ENCODE measurements at places on chromosomes 4 and X. TPM values are rescaled to one million over a fixed set of nuclear protein-coding genes. Genes with fewer than 3 reads are reported as not detected.
A peak's percentile ranks its signal among the peaks of the same experiment; 100 is the strongest.

DNA sequence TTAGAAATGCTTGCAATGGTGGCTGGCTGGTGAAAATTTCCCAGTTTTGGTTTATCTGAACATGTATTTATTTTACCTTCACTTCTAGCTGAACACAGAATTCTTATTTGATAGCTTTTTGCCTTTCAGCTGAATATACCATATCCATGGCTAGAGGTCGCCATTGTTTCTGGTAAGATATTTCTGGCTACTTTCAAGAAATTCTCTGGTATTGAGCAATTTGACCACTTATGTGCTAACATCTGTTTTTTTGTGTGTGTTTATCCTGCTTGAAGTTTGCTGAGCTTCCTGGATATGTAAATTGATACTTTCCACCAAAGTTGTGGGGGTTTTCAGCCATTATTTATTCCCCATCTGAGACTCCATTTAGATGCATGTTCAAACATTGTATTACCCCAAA is 75.4 kb downstream of the FBXW7 start:
- H3K27me3 ChIP-seq, result no peaks in the 10 kb centered on the region
- H3K4me3 ChIP-seq, result no peak overlapping the region
- no peak overlapping the region for H3K27ac ChIP-seq
- no peaks in the 10 kb centered on the region for H3K36me3 ChIP-seq

DNA sequence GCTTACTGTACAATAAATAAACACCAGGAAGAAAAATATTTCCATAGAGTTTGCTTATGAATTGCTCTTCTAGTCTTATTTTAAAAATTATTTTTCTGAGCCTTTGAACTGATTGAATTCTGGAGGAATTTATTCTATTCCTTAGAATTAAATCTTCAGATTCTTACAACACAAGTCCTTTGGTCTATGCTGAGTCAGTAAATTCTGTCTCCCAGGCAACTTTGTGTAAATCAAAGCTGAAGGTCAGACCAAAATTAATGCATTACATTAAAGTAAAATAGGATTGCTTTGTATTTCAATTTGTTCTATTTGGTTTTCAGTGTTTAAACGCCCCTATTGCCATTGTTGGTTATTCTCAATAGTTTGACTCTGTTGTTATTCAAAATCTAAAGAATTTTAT is 26.8 kb upstream of the STPG2 start:
- H3K36me3 ChIP-seq, result no peaks in the 10 kb centered on the region
- no peaks in the 10 kb centered on the region for H3K4me1 ChIP-seq
- no peak for DNase-seq
- H3K4me3 ChIP-seq, result no peak overlapping the region
- peaks cover 3% of the 10 kb centered on the region for H3K27me3 ChIP-seq

Gene NPY2R
- 0.43 TPM for total RNA-seq

- H3K36me3 ChIP-seq, result peaks cover 4% of the 10 kb centered on the region
- H3K27me3 ChIP-seq, result no peaks in the 10 kb centered on the region
- H3K4me3 ChIP-seq, result no peak overlapping the region
- H3K4me1 ChIP-seq, result no peaks in the 10 kb centered on the region
- DNase-seq, result no peak
- no peak overlapping the region for H3K27ac ChIP-seq
These were observed 187.7 kb downstream of the RAP1GDS1 start for GRCh38 chr4:98448908-98449307.

GRCh38 chrX:125340490-125340889 is 20.8 kb downstream of the TEX13C start:
- no peaks in the 10 kb centered on the region for H3K27me3 ChIP-seq
- no peak overlapping the region for H3K27ac ChIP-seq
- no peaks in the 10 kb centered on the region for H3K4me1 ChIP-seq
- no peaks in the 10 kb centered on the region for H3K36me3 ChIP-seq
- DNase-seq, result no peak

DNA sequence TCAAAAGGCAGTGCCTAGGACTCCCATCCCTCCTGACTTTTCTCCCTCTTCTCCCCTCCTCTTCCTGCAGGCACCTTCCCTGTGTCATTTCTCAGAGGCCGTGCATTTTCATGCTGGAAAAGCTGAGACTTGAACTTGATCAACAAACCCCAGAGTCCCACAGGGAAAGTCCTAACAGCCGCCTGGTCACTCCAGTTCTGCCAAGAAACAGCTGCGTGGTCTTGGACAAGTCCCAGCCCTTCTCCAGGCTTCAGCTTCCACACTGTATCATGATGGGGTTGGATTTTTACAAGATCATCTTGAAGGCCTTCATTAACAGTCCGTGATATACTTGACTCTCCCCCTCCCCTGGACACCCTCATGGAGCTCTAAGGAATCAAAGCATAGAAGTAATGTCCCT is 366.0 kb downstream of the BCOR start:
- DNase-seq, result no peak
- H3K36me3 ChIP-seq, result no peaks in the 10 kb centered on the region
- H3K4me3 ChIP-seq, result no peak overlapping the region
- H3K27ac ChIP-seq, result no peak overlapping the region
- H3K4me1 ChIP-seq, result peaks cover 19% of the 10 kb centered on the region

DNA sequence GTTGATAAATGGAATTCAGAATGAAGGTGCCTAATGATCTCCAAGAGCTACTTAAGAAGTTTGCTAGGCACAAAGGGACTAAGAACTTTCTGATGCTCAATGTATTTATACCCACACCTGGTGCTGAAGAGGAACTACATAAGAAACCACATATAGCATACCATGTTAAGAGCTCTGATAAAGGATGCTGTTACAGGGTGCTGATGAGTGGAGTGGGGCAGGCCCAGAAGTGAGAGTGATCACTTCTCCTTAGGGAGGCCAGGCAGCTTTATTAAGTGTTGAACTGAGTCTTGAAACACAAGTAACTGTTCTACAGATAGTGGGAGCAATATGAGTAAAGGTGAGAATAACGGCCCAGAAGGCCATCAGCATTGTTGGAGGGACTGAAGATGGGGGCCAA is 68.3 kb upstream of the CHRDL1 start:
- H3K27me3 ChIP-seq, result peaks cover 10% of the 10 kb centered on the region
- no peak overlapping the region for H3K27ac ChIP-seq
- no peak for DNase-seq
- no peaks in the 10 kb centered on the region for H3K36me3 ChIP-seq
- H3K4me3 ChIP-seq, result no peak overlapping the region
- H3K4me1 ChIP-seq, result no peaks in the 10 kb centered on the region

DNA sequence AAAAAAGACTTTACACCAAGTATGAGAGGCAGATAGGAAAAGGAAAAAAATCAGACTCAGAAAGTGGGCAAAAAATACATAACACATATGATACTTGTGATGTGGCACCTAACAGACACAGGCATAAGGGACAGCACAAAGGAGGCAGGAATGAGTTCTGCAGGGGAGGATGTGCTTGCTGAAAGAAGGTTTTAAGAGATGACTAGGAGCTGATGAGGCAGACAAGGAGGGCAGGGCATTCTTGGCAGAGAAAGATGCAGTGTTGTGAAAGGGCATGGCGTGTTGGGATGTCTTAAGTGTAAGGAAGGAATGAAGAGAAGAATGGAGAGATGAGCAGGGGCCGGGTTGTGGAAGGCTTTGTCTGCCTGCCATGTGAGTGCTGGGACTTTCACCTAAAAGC is 49.7 kb upstream of the TMEM154 start:
- H3K27me3 ChIP-seq, result no peaks in the 10 kb centered on the region
- H3K4me3 ChIP-seq, result no peak overlapping the region
- DNase-seq, result no peak
- no peaks in the 10 kb centered on the region for H3K36me3 ChIP-seq

DNA sequence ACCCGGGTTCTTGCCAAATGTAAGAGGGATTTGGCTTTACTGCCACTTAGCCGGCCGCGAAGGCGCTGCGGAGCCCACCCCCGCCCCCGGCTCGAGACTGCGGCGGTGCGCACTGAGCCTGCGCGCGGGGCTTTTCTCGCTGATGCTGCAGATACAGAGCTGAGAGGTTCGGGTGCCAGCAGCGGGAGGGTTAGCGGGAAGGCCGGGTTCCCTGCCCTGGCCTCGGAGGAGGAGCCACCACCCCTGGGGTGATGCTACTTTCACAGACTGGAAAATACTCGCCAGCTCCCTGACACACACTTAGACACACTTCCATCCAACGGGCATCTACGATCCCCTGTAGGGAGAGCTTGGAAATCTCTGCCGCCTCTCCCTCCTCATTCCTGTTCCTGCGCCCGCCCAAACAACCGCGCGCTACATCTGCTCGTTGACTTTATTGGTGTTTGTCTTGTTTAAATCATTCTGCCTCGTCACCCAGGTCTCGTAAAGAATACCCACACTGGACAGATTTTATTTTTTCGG is 2.1 kb upstream of the PCDH7 start:
- peaks cover 20% of the 10 kb centered on the region for H3K4me1 ChIP-seq
- peak overlapping the region; percentile 94 for H3K4me3 ChIP-seq
- peaks cover 2% of the 10 kb centered on the region for H3K36me3 ChIP-seq
- H3K27me3 ChIP-seq, result peaks cover 3% of the 10 kb centered on the region

- no peak for DNase-seq
- H3K27me3 ChIP-seq, result no peaks in the 10 kb centered on the region
- no peaks in the 10 kb centered on the region for H3K4me1 ChIP-seq
- H3K27ac ChIP-seq, result no peak overlapping the region
- H3K36me3 ChIP-seq, result no peaks in the 10 kb centered on the region
These were observed 23.0 kb downstream of the GAB3 start for GRCh38 chrX:154727871-154728270.

DNA sequence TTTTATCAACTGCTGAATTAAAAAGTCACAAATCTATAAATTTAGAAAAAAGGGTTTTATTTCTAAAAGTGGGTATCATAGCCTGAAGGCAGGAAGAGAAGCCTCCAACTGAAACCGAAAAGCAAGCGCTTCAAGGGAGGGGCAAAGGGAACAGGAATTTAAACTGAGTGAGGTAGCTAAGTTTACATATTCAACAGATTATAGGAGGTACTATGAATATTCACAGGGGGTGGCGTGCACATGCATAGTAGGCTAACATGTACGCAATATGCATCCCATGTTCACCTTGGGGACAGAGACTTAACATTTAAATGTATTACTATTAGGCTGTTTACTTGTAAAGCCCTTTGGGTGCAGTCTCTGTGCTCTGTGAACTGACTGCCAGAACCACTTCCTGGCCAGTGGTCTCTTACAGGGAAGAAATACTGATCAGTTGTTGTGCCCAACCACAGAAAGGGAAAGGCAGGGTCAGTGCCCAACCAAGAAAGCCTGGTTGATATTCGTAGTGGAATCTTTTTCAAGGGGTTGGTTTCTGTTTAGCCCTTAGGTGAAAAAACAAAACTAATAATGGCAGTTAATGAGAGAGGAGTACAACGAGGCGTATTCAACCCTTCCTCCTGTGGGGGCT is 168.7 kb upstream of the GALNTL6 start:
- no peaks in the 10 kb centered on the region for H3K36me3 ChIP-seq
- H3K4me3 ChIP-seq, result no peak overlapping the region
- DNase-seq, result no peak
- peaks cover 9% of the 10 kb centered on the region for H3K4me1 ChIP-seq

DNA sequence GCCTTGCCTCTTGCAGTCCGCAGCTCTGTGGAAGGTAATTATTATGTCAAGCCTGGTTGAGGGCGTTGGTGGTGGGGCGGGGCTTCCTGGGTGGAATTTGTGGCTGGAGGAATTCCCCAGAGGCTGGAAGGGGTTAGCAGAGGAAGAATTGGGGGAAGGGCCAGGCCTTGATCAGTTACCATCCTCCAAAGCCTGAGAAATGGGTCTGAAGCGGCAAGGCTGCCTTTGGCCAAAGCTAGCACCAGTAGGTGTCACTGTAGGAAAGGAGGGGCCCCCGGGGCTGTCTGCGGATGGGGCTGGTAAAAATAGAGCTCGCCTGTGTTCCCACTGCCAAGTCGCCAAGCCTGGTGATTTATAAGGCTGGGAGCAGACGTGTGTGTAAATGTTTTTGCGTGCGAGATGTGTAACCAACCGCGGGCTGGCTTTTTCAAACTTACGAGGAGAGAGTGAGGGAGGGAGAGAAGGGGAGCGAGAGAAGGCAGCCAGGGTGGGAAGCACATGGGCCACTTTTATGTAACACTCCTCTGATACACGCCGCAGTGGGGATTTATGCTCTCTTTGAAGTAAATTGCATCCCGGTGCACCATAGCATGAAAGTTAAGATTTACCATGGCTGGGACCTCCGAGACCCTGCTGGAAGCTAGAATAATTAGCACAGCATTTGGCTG is 367.0 kb downstream of the BCOR start:
- peak overlapping the region; percentile 52 for H3K27ac ChIP-seq
- H3K4me3 ChIP-seq, result peak overlapping the region; percentile 57
- no peak for DNase-seq
- peaks cover 27% of the 10 kb centered on the region for H3K4me1 ChIP-seq

DNA sequence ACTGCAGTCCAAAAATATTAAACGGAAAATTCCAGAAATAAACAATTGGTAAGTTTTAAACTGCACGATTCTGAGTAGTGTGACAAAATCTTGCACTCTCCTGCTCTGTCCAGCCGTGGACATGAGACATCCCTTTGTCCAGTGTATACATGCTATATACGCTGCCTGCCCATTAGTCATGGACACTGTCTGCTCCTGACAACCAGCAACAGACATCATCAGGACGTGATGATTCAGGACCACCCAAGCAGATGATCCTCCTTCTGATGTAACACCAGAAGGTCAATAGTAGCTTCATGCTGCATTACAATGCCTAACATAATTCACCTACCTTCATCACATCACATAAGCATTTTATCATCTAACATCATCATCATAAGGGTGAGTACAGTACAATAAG is 36.3 kb downstream of the ATRX start:
- no peaks in the 10 kb centered on the region for H3K36me3 ChIP-seq
- DNase-seq, result no peak
- no peak overlapping the region for H3K4me3 ChIP-seq

Gene F11
- total RNA-seq, result 1.0 TPM

DNA sequence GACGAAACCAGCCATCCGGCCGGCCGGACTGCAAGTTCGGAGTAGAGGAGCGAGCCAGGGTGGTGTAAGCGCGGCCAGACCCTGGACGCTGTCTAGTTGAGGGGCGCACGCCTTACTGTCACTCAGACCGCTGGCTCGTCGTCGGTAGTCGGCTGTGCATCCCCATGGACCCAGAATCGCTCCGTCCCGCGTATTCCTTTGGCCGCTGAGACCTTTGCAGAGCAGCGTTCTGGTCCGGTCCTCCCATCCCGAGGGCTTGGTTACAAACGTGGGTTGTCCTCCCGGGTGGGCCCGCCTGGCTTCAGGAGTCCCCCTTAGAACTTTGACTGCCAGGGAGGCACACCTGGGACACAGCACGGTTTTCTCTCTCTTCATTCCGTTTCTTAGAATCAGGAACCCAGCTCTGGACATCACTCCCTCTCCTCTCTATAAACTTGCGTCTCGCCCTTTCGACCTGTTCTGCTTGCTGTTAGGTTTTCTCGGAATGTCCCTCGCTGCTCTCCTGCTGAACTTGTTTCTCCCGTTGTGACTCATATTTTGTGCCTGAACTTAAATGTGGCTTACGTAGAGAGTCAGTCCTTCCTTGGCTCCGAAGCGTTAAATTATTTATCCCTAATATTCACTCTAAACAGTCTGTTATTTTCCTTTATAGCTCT is 672 bp downstream of the PGM2 start:
- peaks cover 23% of the 10 kb centered on the region for H3K36me3 ChIP-seq
- peak overlapping the region; percentile 86 for H3K27ac ChIP-seq
- peak overlapping the region; percentile 92 for H3K4me3 ChIP-seq
- peak; percentile 68 for DNase-seq

- no peak overlapping the region for H3K4me3 ChIP-seq
- H3K27me3 ChIP-seq, result peaks cover 3% of the 10 kb centered on the region
- DNase-seq, result no peak
- peaks cover 33% of the 10 kb centered on the region for H3K36me3 ChIP-seq
- no peaks in the 10 kb centered on the region for H3K4me1 ChIP-seq
- H3K27ac ChIP-seq, result no peak overlapping the region
These were observed 42.2 kb downstream of the SMARCA5 start for GRCh38 chr4:143555676-143556075.

GRCh38 chrX:18886344-18887161 is 97.4 kb downstream of the PHKA2 start:
- H3K4me3 ChIP-seq, result peak overlapping the region; percentile 85
- H3K27ac ChIP-seq, result peak overlapping the region; percentile 97
- no peak for DNase-seq
- H3K36me3 ChIP-seq, result no peaks in the 10 kb centered on the region
